ENCODE measurements at places on chromosomes 6 and 20.

- no peak for DNase-seq
Observed at GRCh38 chr6:16184551-16184950, 53.8 kb upstream of the GMPR start.

DNA sequence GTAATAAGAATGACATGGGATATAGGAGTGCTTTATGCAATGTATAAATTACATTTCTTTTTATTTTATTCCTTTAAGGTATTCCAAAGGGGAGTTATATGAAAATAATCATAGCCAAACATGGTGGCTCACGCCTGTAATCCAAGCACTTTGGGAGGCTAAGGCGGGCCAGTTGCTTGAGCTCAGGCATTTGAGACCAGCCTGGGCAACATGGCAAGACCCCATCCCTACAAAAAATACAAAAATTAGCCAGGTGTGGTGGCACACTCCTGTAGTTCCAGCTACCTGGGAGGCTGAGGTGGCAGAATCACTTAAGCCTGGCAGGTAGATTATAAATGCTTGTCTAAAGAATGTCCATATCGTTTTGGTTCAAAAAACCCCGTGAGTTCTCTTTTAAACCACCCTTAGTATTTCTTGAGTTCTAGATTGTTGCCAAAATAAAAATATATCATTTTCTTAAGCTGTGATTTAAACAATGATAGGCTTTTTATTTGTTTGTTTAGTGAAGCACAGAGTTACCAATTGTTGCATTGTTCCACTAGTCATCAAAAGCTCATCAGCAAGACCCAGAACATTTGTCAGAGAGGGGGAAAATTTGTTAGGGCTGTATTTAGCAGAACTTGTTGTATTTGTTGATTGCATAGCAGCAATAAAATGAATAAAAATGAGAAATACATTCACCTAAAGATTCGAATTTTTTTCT, 146.2 kb downstream of the KHDC1L start:
- DNase-seq = no peak

DNA sequence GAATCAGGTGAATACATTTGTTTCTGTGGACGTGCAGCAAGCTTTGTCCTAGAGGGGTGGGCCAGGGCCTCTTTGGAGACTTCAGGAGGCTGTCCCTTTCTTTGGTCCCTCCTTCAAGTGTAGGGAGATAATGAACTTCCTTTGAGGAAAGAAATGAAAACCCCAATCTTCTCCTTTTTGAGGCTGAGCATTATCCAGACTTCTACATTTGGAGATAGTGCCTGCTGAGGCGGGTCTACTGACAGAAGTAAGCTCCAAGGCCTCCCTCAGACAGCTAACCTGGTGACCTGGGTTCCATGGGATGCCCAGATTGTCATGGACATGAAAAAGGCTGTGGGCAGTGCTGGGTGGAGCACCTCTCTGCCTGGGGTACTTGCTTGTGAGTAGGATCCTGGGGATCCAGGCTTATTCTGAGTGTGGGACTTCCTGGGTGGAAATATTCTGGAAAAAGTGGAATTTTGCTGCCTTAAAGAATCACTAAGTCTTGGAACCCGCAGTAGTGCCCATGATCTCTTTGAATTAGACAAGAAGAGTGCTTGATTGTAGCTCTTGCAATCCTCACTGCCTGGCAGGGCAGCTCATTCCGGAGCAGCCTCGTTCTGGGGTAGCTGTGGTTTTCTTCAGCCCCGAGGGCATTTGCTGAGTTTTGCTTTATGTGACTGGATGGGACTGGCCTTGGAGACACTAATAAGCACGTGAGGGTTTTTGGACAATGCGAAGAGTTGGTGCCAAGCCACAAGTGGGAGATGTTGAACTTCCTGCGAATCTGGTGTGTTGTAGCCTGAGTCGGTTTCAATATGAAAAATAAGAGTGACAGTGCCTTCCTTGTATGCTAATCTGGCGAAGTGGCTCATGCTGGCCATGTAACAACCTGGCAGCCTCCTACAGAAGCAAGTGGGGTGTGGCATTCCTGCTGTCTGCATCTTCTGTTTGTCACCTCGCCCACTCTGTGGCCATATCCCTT, 28.1 kb downstream of the SNRNP48 start:
- peak; percentile 16 for DNase-seq

GRCh38 chr6:14766391-14766994, 479.4 kb upstream of the JARID2 start:
- DNase-seq = no peak

DNA sequence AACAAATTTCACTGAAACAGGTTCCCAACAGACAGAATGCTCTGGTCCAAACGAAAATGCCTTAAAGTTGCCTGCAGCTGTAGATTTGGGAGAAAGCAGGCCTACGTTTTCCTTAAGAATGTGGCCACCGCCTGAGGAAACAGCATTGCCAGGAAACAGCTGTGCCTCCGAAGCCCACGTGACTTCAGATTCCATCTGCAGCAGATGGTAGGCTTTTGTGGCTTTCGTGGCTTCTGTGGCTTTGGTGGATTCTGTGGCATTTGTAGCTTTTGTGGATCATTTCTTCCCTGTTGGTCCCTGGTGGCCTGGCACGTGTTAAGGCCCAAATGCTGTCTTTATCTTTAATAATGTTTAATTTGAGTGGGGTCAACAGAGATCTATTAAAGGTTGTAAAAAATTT, 222.9 kb downstream of the TTLL2 start:
- DNase-seq = no peak

DNA sequence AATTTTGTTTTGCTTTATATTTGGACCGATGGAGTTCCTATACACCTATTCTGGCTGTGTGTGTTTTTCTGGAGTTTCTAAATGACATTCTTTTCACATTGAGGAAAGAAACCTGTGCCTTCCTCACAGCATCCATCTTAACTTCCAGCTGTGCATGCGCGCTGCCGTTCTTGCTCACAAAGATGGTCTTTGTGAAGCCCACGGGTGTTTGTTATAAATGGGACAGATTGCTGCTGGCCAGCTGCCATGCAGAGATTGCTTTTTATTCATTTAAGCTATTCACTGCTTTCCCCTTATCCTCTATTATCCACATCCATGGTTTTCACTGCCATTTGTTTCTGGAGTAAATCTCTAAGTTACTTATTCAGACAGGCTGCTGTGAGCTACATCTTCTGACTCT, 54.2 kb downstream of the SYNDIG1 start:
- no peak for DNase-seq

DNA sequence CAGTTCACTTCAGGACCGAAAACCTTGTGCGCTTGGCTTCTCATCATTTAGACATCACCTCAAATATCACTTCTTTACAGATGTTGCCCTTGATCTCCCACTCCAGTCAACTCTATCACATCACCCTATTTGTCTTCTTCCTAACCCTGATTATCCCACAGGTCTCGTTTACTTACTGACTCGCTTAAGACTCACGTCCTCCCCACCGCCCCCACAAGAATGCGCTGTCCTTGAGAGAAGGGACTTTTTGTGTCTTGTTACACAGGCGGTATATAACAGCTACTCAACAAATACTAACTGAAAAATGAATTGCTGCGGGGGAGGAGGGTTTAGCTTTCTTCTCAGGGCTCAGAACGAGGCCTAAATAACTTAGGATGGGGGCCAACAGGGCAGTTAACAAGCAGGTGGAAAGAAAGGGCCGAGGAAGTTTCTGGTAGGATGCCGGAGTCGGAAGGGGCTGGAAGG, 527 bp downstream of the TOMM34 start:
- DNase-seq = peak; percentile 55

GRCh38 chr6:104682722-104683643, 176.7 kb downstream of the HACE1 start:
- peak; percentile 69 for DNase-seq

GRCh38 chr20:21513181-21513663, 642 bp downstream of the NKX2-2 start:
- no peak for DNase-seq

DNA sequence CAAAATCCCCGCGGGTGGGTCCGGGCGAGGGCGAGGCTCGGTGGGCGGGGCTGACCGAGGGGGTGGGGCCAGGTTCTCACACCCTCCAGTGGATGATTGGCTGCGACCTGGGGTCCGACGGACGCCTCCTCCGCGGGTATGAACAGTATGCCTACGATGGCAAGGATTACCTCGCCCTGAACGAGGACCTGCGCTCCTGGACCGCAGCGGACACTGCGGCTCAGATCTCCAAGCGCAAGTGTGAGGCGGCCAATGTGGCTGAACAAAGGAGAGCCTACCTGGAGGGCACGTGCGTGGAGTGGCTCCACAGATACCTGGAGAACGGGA, 809 bp downstream of the HLA-G start:
- DNase-seq = no peak

GRCh38 chr6:132695773-132696172, 18.1 kb downstream of the VNN1 start:
- no peak for DNase-seq

GRCh38 chr20:53379833-53380120, 213.9 kb downstream of the ZNF217 start:
- DNase-seq = no peak

DNA sequence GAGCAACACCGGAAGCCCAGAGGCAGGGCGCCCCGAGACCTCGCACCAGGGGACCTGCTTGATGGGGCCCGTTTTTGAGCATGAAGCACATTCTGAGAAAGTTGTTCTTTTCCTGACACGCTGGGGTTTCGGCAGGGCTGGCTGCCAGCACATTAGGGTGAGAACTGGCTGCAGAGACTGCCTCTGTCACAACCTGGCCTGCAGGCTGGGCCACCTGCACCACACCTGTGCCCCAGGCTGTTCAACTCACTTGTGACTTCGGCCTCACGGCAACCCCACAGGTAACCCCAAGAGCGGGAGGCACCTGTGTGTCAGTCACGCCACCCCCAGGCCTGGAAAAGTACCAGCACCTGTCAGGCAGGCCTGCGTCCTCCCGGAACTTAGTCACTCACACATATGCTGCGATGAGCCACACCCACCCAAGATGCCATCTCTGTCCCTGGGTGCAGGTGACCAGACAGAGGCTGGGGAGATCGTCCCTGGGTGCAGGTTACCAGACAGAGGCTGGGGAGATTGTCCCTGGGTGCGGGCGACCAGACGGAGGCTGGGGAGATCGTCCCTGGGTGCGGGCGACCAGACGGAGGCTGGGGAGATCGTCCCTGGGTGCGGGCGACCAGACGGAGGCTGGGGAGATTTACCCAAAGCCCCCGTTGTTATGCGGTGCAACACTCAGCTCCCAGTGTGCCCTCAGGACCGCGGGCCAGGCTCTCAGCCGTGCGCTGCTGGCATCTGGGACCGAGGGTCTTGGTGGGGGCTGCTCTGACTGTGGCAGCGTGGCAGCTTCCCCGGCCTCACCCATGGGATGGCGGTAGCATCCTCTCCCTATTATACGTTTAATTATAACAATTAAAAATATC, 82.5 kb upstream of the BHLHE23 start:
- DNase-seq = no peak

DNA sequence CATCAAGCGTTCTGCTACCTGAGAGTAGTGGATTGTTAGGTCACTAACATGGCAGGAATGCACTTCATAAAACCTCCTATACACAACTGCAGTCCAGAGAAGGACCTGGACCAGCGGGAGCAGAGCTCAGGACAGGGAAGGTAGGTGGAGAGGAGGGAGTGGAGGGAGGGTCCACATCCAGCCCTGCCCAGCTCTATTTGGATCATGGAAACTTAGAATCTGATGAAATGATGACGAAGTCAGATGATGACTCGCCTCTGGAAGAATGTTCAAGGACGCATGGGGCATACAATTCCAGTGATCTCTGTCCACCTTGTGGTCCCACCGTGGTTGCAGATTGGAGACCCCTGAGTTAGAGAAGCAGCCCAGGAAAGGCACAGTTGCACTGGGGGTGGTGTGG, 68.8 kb downstream of the CLIC5 start:
- peak; percentile 39 for DNase-seq

GRCh38 chr6:150694889-150695288, 95.2 kb downstream of the PLEKHG1 start:
- no peak for DNase-seq

GRCh38 chr6:99397287-99397686, 3.3 kb upstream of the COQ3 start:
- no peak for DNase-seq

DNA sequence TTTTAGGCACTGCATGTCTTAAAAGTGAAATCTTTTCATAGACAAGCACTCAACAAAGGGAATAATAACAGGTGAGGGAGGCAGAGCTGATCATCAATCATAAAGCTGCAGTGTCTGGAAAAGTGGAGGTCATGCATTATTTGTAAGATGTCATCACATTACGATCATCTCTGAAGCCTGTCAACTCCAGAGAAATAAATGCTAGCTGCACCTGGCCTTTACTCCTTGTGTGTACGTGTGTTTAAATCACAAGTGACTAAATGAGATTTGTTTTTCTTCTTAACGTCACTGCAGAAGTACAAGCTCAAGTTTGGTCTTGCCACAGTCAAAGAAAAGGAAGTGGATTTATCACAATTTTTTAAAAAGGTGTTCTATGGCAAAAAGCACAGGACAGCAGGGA, 275.5 kb upstream of the SGK1 start:
- DNase-seq = no peak

DNA sequence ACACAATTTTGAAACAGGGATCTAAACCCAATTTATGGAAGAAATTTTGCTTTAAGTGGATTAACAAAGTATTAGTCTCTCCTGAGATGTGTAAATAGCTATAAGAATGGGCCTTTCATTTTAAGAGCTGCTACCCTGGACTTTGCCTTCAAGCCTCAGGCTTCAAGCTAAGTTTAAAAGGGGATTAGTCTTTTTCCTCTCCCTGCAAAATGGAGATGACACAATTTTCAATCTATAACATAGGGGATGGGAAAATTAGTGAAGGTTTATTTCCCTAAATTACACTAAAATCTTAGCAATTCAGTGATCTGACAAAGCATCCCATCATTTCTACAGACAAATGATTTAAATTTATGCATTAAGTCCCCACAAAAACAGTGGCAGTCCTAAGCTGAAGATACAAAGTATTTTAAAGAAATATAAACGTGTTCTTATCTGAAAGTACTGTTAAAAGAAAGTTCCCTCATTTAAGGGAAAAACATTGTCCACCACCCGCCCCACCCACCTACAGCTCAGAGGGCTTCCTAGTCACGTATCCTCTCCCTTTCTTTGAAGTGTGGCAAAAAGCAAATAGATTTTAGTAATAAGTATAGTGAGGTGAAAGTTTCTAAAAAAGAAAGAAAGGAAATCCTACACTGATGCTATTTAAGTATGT, 14.5 kb downstream of the ARHGAP18 start:
- DNase-seq = no peak

DNA sequence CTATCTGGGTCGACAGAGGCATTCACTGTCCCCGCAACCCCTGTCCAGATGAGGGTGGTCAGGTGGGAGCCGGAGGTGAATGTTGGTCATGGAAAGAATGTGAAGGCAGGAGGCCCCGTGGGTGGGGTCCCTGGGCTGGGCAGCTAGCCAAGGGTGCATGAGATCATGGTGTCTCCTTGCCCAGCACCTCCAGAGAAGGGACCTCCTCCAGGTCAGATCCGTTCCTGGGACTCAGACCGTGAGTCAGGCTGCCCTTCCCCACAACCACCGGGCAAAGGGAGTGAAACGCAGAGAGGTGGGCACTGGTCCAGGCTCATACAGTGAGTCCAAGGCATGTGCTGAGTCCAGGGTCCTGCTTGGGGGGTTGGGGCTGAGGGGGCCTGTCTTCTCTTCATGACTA, 3.5 kb downstream of the FOXS1 start:
- DNase-seq = peak; percentile 87

- DNase-seq = peak; percentile 93
Observed at GRCh38 chr20:63698739-63699465, 2.5 kb downstream of the TNFRSF6B start.

All from astrocyte of the spinal cord (primary cell).